Activated CD4-positive, alpha-beta T cell treated with anti-CD3 and anti-CD28 coated beads, Interleukin-2, amount 10 ng/mL, durations not matched to agents 24 days and 14 days (primary cell): ENCODE measurements at places on chromosomes 1 and 21. TPM values are rescaled to one million over a fixed set of nuclear protein-coding genes. Genes with fewer than 3 reads are reported as not detected.

CD1B gene
- total RNA-seq: not detected in 2 replicates

GRCh38 chr1:15724949-15725880 lies 10.8 kb upstream of the SLC25A34 start:
- no peak for DNase-seq

AK5 gene
- 0.05 and 0.17 TPM in 2 replicates for total RNA-seq

CYP4X1 gene
- not detected in 2 replicates for total RNA-seq

S100B gene
- total RNA-seq: not detected in 2 replicates

- DNase-seq: no peak
Observed at GRCh38 chr1:222730866-222731265, 6.1 kb upstream of the FAM177B start.

DNA sequence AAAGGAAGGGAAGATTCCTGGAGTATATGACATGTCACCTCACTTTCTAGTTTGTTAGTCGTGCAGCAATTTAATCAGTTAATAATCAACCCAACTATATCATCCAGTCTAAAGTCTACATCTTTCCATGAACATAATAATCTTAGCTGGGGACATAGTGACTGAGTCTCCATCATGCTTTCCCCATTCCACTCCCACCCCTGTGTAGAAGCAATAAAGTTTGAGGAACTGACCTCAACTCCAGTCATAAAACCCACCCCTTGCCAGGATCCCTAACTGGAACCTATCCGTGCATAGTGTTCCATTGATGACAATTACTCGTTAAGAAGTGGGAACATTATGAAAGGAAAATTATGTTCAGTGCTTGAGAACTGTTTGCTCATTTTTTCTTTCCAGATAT lies 48.9 kb upstream of the MROH9 start:
- DNase-seq: no peak

- no peak for DNase-seq
Observed at GRCh38 chr1:220391491-220391890, 119.2 kb upstream of the RAB3GAP2 start.

DNA sequence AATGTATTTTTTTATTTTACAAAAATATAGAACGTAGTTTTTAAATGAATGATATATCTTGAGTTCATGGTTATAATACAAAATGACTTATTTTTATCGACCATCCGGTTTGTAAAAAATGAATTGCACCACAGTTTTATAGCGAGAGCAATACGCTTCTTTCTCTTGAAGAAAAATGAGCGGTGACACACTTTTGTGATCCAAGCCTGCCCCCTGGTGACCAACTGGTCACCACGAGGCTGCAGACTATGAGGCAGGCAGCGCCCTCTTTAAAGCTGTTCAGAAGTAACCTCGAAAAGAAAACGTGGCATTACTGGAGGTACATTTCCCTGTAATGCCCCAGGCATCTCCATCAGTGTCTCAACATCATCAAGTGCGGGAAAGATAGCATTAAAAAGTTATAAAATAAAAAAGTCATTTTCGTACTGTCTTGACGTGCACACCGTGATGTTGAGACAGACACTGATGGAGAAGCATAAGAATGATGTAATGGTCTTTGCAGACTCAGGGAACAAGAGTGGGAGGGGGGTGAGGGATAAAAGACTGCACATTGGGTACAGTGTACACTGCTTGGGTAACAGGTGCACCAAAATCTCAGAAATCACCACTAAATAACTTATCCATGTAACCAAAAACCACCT lies 734.2 kb upstream of the ADAMTS5 start:
- DNase-seq: peak; percentile 86

GRCh38 chr1:194353121-194353520 lies 1166.7 kb upstream of the B3GALT2 start:
- DNase-seq: no peak

- no peak for DNase-seq
Observed at GRCh38 chr1:52554267-52554640, 1.4 kb upstream of the TUT4 start.

- DNase-seq: no peak
Observed at GRCh38 chr1:187053876-187054275, 225.1 kb downstream of the PLA2G4A start.

GRCh38 chr1:38287036-38287435 lies 240.4 kb upstream of the POU3F1 start:
- no peak for DNase-seq

- DNase-seq: no peak
Observed at GRCh38 chr1:229058111-229058561, 212.8 kb upstream of the RAB4A start.

WNT4 gene
- not detected in 2 replicates for total RNA-seq

TCEA3 gene
- 6.7 and 7.8 TPM in 2 replicates for total RNA-seq

DNA sequence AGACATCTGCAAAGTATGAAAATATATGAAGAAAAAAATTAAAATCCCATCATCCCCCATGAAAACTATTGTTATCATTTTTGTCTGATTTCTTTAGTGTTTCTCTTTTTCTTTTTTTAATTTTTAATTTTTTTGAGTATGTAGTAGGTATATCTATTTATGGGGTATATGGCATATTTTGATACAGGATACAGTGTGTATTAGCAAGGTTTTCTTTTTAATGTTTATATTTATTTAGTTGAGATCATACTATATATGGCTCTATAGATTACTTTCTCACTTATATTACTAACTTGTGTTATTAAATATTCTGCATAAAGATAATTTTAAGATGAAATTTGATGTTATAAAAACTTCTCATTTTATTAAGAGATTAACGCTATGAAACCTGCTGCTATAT lies 11.4 kb downstream of the LGALS8 start:
- no peak for DNase-seq

CFH gene
- 0.16 and 0.17 TPM in 2 replicates for total RNA-seq

AGMAT gene
- total RNA-seq: 31.0 and 31.5 TPM in 2 replicates

GRCh38 chr1:220879076-220879508 lies at the start of gene HLX:
HLX (plus strand) TSS chr1:220879443; CDS start chr1:220879858, 415 bp downstream.
- peak; percentile 81 for DNase-seq

DNA sequence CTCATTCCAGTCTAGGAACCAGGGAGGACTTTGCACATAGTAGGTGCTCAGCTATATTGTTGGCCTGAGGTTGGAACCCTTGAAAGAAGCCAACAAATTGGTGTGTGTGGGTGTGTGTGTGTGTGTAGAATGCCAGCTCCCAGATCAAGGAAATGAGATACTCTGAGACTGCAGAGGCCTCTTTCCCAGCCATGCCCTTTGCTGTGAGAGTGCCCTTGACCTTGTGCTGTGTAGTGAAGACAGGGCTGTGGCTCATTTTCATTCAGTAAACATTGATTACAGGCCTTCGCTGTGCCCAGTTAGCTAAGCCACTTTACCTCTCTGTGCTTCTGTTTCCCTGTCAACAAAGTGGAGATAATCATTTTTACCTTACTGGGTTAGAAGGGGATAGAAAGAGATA lies 3.2 kb downstream of the CYP4B1 start:
- DNase-seq: no peak

GRCh38 chr1:176533020-176533419 lies 70.0 kb downstream of the PAPPA2 start:
- no peak for DNase-seq

LMOD1 gene
- total RNA-seq: not detected in 2 replicates

GPR153 gene
- 1.3 and 1.7 TPM in 2 replicates for total RNA-seq

CD53 gene
- 185 and 190 TPM in 2 replicates for total RNA-seq

FABP3 gene
- not detected in 2 replicates for total RNA-seq

- DNase-seq: no peak
Observed at GRCh38 chr1:55076356-55076755, 37.0 kb downstream of the PCSK9 start.

GRCh38 chr1:205255941-205256780 lies 28.4 kb downstream of the TMCC2 start:
- DNase-seq: peak; percentile 96

- no peak for DNase-seq
Observed at GRCh38 chr1:101365186-101365585, 128.4 kb downstream of the S1PR1 start.

- no peak for DNase-seq
Observed at GRCh38 chr1:13763222-13763621, 63.2 kb downstream of the PRDM2 start.

DNA sequence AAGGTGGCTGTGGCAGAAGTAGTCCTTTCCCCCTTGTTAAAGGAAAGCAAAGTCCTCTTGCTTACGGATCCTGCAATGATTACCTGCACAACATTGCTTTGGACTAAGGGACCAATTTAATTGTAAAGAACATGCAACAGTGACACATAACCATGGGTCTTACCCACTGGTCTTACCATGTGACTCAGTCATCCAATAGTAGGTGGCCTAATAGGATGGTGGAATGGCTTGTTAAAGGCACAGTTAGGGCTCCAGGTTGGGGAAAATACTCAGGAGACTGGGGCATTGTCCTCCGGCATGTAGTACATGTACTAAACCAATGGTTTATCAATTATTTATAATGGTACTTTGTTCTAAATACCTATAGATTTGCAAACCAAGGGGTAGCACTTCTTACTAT lies 2.1 kb upstream of the YIPF1 start:
- DNase-seq: no peak

PEF1 gene
- total RNA-seq: 64.0 and 64.4 TPM in 2 replicates

KCNK1 gene
- 1.9 and 2.3 TPM in 2 replicates for total RNA-seq

DNA sequence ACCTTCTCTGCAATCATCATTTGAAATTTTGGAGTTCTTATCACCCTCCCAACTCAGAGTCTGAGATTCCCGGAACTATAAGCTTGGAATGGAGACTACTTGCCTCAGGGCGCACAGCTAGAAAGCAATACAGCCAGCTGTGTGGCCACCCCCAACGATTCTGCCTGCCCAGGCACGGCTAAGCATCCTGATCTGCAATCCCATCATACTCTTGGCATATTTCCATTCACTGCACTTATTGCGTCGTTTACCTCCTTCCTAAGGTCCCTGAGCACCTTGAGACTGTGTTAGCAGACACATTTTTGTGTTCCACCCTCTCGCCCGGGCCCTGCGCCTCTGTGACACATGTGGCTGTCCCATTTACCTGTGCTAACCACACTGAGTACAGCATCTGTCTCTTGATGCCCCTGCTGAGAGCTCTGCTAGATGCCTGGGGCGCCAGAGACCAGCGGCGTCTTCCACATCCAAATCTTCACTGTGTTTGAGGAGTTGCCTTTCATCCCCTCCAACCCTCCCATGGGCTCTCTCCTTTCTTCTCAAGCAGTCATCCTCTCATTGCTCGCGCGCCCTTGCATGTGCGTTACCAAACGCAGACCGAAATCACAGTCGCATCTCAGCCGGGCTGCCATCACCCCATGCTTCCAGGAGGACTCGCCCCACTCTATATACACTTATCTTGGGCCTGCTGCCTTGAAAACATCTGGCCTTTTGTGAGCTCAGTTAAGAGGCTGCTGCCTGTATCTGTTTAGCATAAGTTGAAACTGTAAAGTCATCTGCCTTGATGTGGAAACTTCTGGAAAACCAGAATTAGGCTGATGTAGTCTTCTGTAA lies 3.5 kb upstream of the CLDN19 start:
- DNase-seq: no peak

GRCh38 chr1:1782399-1783221 lies 4.3 kb upstream of the NADK start:
- peak; percentile 75 for DNase-seq

GRCh38 chr1:228838717-228839500 lies 103.6 kb downstream of the RHOU start:
- DNase-seq: no peak

GRCh38 chr1:35650416-35650815 lies 9.1 kb upstream of the PSMB2 start:
- DNase-seq: no peak

GRCh38 chr1:226320930-226321329 lies 12.0 kb upstream of the LIN9 start:
- DNase-seq: no peak

IGSF8 gene
- 25.3 and 26.7 TPM in 2 replicates for total RNA-seq

GRCh38 chr1:173193639-173194038 lies 13.5 kb downstream of the TNFSF4 start:
- no peak for DNase-seq

NBPF10 gene
- total RNA-seq: 3.2 TPM in 2 replicates

KCNN3 gene
- total RNA-seq: 0.35 and 0.54 TPM in 2 replicates

GPR61 gene
- 0.14 TPM in 1 of 2 replicates, not detected in the other for total RNA-seq

DNA sequence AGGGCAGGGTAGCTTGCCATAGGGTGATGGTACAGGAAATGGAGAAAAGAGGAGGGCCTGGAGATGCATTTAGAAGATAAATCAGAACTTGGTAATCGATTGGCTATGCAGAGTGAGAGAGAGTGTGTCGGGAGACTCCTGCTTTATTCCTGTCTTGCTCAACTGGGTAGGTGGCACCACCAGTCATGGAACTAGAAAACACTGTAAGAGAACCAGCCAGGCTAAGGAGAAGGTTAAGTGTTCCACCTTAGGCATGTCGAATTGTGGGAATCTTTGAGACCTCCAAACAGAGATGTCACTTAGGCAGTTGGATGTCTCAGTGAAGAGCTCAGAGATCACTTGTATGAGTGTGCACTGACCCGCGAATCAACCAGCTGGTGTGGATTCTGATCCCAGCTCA lies 28.7 kb upstream of the RD3 start:
- no peak for DNase-seq

GRCh38 chr1:235917267-235917811 lies 50.6 kb upstream of the LYST start:
- DNase-seq: peak; percentile 78

DNA sequence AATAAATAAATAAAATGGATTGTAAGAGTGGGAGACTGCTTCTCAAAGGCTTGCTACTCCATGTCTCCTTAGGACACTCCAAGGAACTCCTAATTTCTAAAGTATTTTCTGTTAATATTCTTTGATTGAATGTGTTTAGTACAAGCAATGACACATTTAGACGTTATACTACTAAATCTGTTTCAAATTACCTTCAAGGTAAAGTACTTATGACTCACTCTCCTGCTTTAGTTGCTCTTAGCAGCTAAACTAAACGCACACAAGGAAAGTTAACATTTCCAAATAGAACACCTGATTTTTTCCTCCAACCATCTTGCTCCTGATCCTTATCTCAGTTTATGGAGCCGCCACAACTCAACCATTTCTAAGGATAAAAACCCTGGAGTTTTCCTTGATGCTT lies 969.8 kb upstream of the ADGRL4 start:
- no peak for DNase-seq

DNA sequence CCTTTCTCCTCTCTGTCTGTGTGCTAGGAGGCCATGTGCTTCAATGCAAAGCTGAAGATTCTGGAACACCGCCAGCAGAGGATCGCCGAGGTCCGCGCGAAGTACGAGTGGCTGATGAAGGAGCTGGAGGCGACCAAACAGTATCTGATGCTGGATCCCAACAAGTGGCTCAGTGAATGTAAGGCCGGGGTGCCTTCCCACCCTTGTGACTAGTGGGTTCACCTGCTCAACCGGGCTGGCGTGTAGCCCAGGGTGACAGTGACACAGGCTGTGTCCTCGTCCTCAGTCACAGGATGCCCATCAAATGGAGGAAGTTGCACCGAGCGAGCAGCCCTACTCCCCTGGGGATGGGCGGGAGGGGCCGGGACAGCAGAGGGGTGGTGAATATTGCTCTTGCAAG lies 544.1 kb downstream of the KIF26B start:
- DNase-seq: no peak

FCRL4 gene
- total RNA-seq: not detected in 2 replicates

RHOU gene
- total RNA-seq: 0.51 and 0.69 TPM in 2 replicates
